ENCODE measurements at places on chromosomes 5 and 9.
A peak's percentile ranks its signal among the peaks of the same experiment; 100 is the strongest.

DNA sequence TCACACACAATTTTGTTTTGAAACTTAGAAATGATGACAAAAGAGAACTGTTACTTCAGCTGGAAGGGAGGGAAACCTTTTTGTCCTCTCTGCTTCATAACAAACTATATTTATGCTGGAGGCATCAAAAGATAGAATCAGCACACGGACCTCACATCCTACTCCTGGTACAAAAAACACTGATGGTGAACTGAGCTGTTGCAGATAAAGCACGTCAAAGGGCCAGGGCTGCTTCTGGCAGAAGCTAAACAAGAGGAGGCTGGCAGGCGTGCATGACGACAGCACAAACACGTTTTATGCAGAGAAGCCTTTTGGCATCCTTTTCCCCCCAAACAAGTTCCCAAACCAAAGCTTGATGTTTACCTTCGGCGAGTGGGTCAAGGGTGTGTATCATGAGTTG, 169.6 kb downstream of the SLC24A2 start:
- no peak for DNase-seq

DNA sequence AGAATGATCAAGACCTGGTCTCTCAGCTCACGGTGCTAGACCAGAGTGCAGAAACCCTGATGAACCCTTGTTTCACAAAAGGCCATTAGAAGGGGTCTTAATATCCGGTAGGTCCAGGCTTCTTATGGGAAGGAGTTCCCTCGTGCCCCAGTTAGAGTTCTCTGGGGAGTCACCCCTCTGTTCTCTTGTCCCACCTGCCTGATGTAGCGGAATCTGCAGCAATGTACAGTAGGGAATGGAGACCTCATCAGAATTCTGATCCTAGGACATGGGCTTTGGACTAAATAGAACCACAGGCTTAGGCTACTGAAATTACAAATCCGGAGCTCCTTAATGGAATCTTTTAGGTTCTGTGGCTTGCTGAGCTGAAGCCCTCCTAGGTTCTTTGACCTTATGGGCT, 243.6 kb upstream of the IRX2 start:
- no peak for DNase-seq

GRCh38 chr5:35212122-35212982, 17.9 kb downstream of the PRLR start:
- DNase-seq = no peak

DNA sequence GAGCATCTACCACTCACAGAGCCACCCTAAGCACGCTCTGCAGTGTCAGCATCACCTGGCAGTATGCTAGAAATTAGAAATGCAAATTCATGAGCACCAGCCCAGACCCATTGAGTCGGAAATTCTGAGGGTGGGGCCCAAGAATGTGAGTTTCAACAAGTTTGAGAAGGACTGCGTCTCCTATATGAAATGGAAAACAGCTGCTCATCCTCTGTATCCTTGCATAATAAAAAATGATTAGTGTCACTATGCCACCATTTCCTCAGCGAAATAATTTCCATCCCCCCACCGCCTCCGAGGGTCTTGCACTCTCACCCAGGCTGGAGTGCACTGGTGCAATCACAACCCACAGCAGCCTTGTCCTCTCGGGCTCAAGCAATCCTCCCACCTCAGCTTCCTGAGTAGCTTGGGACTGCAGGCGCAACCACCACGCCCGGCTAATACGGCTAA, 1.3 kb upstream of the IQGAP2 start:
- DNase-seq = peak; percentile 42

DNA sequence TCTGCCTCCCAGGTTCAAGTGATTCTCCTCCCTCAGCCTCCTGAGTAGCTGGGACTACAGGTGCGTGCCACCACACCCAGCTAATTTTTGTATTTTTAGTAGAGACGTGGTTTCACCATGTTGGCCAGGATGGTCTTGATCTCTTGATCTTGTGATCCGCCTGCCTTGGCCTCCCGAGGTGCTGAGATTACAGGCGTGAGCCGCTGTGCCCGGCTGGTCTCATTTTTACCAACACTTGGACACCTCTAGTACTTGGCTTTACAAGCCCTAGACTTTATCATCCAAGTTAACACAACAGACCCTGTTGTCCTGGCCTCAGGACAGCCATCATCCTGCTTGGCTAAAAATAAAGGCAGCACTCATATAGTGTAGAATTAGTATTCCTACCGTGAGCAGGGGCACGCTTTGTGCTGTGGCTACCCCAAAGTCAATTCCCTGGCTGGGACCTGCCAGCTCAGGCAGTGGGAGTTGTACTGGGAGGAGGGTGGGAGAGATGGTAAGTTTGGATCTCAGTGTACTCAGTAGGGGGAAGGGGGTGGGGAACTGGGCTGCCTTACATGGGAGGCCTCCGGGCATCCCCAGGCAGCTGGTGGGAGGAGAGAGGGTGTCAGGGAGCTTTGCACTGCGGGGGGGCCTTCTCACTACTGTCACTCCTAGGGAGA, 6.6 kb downstream of the PDZD2 start:
- no peak for DNase-seq

- DNase-seq = no peak
Observed at GRCh38 chr5:160556846-160557245, 135.2 kb downstream of the PTTG1 start.

GRCh38 chr5:88235828-88236227, 32.8 kb downstream of the TMEM161B start:
- no peak for DNase-seq

GRCh38 chr5:100634937-100635534, 99.9 kb downstream of the FAM174A start:
- DNase-seq = no peak

DNA sequence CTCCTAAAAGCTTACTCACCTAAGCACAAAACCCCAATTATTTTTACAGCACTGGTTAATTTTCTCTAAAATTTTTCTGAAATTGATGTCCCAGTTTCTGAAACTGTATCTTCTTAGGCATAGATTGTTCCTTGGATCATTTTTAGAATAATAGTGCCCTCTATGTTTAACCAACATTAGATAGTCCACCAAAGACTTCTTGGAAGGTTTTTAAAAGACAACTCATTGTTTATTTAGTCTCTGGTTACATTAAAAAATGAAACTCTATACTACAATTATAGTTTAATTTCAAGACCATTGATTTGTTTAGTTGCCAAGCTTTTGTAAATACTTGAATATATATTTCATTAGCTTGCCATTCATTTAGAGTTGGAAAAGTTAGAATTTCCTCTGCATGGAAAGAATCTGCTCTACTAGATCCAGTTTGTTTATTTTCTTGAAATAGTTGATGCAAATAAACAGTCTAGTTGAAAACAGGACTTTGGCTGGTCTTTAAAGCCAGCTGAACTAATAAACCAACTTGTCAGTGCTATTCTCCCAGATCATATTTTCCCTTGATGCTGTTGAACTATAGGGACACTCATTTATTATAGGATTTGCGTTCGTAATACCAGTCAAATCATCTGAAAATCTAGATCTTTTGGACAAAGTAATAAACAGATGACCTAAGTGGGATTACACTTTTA, 990.5 kb downstream of the TLE1 start:
- no peak for DNase-seq

GRCh38 chr5:123107343-123108244, 18.6 kb downstream of the PRDM6 start:
- no peak for DNase-seq

- DNase-seq = no peak
Observed at GRCh38 chr5:176371621-176372539, 6.6 kb downstream of the ARL10 start.

DNA sequence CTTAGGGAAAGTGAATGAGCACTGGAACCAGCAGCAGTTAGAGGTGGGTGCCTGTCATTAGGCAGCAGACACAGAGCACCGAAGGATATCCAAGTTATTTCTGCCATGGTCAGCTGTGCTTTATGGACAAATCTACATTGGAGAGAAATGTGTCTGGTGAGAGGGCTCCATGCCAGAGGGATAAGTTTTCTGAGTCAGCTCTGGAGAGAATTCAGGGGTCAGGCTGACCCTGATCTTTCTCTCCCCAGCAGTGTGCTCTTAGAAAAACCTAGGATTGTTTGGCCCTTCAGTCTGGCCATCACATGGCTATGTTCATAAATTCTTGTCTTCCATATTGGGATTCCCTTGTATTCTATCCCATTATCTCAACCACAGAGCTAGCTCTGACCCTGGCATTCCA, 8.9 kb upstream of the IL17B start:
- no peak for DNase-seq

- no peak for DNase-seq
Observed at GRCh38 chr9:126225611-126226609, 100.7 kb upstream of the MVB12B start.

GRCh38 chr5:135887881-135888614, 7.6 kb downstream of the IL9 start:
- no peak for DNase-seq

GRCh38 chr9:120572472-120572871, 7.5 kb downstream of the CDK5RAP2 start:
- DNase-seq = no peak
